ENCODE measurements at places on chromosomes 4 and X.
A peak's percentile ranks its signal among the peaks of the same experiment; 100 is the strongest.

DNA sequence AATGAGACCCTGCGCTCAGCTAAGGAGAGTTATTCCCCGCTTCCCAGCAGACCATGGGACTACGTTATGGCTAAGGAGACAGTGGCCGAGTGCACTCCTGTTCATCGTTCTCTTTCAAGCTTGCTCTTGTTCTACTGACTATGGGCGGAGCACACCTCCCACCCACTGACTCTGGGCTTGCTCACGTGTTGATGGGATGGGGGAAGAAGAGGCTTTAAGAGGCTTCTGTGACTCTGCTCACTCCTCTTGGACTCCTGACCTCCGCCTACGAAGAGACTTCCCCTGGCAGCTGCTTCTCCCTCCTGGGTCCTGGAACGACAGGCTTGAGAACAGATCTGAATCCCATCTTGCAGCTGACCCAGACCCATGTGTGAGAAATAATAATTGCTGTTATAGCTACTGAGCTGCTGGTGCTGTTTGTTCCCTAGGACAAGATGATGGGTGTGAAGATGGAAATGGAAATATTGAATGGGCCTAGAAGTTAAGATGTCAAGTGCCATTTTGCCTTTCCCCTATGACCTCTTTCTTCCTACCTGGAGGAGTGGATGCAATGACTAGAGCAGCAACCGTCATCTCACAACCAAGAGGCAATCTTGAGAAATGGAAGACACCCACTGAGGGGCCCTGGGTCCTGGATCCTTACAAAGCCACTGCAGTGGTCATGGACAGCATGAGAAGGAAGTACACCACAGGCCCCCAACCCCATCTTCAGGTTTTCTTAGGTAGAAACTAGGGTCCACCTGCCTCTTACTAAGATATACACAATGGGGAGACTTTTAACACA lies 38.7 kb upstream of the IRAK1 start:
- no peak for DNase-seq

DNA sequence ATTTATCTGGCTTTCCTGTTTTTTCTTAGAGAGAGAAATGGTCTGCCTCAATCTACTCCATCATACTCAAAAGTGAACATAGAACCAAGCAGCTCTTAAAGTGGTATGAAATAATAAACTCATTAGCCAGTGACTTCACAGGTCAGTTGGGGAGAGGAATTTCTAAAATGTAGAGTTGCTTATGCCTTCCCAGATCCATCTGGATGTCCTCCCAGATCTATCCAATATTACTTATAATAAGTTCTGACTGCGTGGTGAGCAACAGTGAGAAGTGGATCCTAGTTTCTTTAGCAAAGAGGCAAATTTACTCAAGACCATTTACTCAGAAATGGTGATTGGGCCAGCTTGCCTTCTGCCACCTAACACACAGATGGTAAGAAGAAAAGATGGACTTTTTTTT lies 748.0 kb downstream of the PCDH18 start:
- DNase-seq: no peak

GRCh38 chr4:173333658-173334084 lies 487 bp downstream of the HMGB2 start:
- peak; percentile 11 for DNase-seq

GRCh38 chr4:98733601-98734000 lies 75.2 kb upstream of the TSPAN5 start:
- no peak for DNase-seq

DNA sequence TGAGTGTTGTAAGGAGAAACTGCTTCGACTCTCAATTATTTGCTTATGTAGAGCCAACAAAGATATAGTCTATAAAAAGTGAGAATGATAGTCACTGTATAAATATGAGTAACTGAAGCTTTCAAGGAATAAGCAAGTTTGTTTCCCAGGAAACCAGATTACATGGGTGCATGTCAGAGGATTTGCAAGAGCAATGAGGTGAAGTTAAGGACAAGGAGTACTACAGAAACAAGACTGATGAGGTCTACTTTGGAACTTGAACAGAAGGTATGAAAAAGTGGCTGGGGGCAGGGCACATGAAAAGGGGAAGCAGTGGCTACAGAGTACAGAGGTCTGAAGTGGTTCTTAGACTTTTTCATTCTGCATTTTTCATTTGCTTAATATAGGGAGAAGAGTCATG lies 321.0 kb upstream of the CXXC4 start:
- DNase-seq: no peak

DNA sequence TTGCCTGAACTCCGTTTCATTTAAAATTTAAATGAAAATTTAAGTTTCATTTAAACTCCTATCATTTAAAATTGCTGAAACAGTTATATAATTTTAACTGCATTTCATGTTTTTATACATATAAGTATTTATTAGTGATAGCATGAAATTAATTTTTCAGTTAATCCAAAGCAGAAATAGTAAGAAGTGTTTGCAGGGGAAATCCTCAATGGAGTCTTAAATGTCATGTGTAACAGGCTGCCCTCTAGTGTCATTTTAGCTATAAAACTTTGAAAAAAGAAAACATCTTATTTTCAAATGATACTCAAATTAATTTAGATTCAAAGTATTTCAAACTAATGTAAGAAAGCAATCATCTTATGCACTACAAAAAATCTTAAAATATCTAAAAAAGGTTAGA lies 27.2 kb downstream of the TAPT1 start:
- DNase-seq: no peak

DNA sequence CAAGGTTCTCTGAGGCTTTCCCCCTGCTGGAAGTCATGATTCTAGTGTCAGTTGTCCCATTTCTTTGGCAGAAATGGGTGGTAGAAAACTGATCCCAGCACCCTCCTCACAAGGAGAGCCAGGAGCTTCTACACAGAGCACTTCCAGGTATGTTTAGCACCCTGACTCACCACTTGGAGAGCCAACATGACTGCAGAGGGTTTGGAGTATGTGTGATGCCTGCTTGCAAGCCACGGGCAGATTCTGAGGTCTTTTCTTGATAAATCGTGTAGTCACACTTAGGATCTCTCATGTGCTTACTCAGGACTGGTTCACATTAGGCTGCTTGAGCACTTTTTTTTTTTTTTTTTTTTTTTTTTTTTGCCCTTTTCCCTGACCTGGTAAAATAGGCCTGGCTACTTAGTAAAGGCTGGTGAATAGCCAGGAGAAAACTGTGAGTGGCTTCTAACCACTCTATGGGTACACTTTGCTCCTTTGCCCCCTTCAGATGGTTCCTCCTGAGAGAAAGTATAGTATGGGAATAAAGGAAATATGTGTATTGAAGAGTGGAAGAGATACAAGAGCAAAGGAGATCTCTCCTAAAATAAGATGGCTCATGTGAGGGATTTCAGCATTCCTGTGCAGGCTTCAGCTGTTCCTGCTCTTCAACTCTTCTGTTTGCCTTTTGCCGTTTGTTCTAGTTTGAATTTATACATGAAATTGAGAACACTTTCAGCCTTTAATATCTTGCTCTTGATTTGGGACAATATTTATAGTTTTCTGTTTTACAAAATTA lies 103.6 kb downstream of the EMCN start:
- DNase-seq: no peak

DNA sequence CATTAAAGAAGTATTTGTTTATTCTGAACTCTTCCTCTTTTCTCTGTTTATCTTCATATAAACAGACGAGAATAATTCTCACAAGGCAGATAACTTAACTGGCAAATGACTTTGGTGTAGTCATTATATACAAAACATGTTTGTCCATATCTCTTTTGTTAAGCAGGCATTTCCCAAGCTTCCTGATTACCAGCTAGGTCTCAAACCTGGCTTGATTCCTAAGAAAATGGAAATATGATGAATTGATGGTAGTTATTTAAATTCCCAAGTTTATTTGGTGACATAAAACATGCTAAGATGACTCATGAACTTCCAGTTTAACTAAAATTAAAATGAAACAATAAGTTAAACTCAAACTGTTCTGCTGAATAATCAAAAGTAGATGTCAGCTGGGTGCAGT lies 96.8 kb downstream of the ARSJ start:
- no peak for DNase-seq

DNA sequence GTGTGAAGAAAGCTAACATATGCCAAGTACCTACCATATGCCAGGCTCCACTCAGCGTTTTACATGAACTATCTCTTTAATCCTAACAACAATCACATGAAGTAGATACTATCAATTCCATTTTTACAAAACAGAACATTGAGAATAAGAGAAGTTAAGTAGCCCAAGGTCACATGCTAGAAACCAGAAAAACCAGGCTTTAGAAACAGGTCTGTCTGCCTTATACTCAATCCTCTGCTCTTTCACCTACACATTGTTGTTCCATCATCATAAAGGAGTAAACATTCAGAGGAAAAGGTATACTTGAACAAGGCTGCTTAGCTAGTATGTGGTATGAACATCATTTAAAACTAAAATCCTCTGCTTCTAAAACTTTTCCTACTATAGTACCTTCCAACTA lies 42.1 kb downstream of the WDFY3 start:
- DNase-seq: no peak

DNA sequence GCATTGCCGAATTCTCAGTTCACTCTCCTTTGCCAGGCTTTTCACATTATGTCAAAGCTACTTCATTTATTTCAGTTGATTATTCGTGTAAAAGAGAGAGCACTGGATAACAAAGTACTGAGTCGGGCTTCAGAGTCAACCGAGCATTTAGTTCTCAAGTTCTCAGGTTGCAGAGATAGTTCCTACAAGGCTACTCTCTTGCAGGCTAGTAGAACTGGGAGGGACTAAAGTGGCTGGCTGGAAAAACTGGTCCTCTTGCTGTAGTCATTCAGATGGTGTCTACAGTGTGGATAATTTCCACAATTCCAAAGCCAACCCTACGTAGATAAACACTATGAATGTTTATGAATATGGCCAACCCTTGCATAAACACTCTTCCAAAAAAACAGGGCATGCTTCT lies 4.6 kb upstream of the CCNG2 start:
- no peak for DNase-seq

DNA sequence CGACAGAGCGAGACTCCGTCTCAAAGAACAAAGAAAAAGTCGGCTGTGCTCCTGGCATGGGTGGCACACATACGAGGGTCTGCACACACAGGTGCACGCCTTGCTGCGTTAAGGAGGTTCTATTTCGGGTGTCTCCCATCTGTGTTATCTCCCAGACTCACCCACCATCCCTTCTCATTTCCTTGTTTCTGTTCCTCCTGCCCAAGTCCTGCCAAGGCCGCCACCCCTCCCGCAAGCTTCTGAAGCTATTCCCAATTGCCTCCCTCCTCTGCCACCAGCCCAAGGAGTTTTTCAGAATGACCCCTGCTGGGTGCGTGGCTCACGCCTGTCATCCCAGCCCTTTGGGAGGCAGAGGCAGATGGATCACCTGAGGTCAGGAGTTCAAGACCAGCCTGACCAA lies 6.0 kb upstream of the IL3RA start:
- DNase-seq: no peak

DNA sequence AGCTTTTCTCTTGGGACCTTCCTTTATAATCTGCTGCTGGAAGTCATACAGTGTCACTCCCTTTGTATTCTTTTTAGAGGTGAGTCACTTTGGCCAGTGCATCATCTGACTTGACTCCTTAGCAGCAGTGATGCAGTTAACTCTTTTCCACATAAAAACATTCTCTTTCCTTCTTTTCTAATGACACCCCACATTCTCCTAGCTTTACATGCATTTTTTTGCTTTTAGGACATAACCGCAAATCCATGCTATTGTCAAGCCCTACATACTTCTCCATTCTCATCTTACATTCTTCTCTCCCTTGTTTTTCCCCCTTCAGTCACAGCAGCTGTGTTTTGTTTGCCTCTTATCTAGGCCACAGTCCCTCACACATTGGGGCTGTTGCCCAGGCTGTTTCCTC lies 55.1 kb downstream of the ZNF330 start:
- no peak for DNase-seq

GRCh38 chrX:109990582-109991276 lies 12.2 kb upstream of the TMEM164 start:
- no peak for DNase-seq

DNA sequence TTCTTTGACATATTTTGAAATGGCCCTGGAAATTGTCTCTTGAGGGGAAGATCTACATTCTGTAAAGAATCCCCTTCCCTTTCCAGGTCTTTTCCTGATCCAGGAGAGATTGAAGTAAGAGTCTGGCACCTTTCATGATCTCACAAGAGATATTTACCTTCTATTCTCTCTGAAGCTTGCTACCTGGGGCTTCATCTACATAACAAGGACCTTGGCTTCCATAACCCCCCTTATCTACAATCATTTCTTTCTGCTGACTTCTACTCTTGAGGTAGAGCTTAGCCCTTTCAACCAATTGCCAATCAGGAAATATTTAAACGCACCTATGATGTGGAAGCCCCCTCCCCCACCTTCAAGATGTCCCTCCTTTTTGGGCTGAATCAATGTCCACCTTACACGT lies 383.7 kb upstream of the MAGEB18 start:
- no peak for DNase-seq

DNA sequence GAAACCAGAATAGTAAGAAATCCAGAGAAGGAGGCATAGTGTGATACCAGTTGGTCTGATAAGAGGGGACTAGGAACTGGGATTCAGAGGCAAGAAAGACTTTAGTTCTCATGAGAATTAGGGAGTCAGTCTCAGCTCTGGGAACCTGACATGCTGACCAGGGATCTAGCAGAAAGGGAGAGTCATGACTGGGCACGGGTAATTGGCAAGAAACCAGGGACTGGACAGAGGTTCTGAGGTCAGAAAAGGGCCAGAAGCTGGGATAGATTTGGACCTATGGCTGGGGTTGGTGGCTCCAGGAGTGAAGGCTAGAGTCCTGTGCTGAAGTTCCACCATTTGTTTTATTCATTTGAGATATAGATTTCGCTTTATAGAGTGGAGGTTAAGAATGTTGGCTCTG lies 110.2 kb upstream of the C1GALT1C1 start:
- no peak for DNase-seq

- no peak for DNase-seq
Observed at GRCh38 chr4:155629956-155630355, 36.7 kb upstream of the GUCY1A1 start.

DNA sequence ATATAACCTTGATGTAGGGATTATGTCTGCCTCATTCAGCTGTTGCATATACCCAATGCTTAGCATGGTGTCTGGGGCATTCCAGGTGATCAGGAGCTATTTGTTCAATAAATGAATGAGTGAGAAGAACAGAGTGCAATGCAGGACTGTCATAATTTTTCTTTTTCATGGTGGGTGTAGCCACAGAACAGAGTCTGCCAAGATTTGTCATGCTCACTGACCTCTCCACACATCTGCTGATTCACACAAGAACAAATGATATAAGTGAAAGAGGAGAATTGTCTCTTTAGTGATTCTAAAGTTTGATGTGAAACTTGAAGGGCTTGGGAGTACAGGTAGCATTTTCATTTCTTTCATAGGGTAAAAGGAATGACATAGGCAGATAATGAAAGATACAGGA lies 64.4 kb upstream of the TEX13D start:
- no peak for DNase-seq

DNA sequence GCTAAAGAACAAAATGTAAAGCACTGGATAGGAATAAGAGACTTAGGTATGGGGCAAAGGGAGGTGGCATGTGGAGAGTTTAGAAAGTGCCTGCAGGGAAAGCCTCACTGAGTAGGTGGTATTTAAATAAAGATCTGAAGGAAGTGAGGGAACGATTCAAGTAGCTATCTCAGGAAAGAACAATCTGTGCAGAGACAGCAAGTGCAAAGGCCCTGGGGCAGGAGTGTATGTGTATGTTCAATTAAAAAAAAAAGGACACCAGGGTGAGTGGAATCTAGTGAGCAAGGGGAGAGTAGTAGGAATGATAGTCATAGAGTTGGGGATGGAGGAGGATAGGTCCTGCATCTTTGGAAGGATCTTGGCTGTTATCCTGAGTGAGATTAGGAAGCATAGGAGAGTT lies 779.9 kb upstream of the FTHL17 start:
- DNase-seq: no peak

- DNase-seq: no peak
Observed at GRCh38 chr4:99506781-99507180, 4.0 kb upstream of the C4orf17 start.

All from activated CD4-positive, alpha-beta T cell treated with anti-CD3 and anti-CD28 coated beads for 24 hours (primary cell).